ENCODE measurements at places on chromosomes 6 and 20.

DNA sequence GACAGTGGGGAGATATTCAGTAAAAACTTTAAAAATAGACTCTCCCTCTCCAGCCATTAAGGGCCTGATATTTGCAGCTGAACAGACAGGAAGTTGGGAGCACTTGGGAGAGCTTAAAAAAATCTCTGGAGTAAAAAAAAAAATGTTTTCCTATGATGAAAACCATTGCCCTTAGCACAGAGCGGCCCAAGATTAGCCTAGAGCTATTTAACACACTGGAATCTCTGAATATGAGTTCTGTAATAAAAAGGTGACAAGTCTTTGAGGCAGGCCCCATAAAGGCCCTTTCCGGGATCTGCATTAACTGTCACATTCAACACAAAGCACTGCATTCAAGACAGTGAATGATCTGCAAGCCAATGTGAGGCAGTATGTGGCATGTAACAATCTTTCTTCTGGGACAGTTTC lies 393.7 kb downstream of the ZFAND3 start:
- no peak for DNase-seq

DNA sequence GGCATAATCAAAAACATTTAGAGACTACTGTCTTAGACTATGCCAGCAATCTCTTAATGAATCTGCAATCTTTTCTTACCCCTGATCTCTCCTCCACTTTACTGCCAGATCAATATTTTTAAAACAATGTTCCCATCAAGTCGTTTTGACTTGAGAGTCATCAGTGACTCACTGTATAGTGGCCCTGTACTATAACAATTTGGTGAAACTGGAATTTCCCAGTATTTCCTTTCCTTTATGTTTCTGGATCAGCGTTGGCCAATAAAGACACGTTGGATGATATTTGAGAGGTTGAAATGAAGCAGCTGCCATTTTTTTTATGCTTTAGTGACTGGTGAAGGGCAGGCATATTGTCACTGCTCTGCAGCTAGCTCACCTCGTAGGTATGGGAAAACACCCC lies 10.1 kb upstream of the SMIM13 start:
- no peak for DNase-seq

GRCh38 chr6:147640606-147641005 lies 132.1 kb downstream of the SAMD5 start:
- DNase-seq = no peak

DNA sequence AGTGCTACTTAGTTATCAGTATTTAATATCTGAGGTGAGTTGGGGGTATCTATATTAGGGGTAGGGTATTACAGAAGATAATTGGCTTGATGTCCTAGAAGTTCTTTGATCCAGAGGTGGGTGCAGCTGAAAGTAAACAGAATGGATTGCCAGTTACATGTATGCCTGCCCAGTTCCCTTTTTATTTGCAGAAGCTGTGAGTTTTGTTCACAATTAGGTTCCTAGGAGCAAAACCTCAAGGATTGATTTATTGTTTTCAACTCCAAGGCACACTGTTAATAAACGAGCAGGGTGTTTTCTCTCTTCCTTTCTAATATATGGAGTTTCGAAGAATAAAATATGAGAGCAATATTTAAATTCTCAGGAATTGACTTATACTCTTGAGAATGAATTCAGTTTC lies 129.0 kb downstream of the SULF2 start:
- DNase-seq = no peak

GRCh38 chr6:83073615-83074014 lies 6.1 kb downstream of the DOP1A start:
- no peak for DNase-seq

DNA sequence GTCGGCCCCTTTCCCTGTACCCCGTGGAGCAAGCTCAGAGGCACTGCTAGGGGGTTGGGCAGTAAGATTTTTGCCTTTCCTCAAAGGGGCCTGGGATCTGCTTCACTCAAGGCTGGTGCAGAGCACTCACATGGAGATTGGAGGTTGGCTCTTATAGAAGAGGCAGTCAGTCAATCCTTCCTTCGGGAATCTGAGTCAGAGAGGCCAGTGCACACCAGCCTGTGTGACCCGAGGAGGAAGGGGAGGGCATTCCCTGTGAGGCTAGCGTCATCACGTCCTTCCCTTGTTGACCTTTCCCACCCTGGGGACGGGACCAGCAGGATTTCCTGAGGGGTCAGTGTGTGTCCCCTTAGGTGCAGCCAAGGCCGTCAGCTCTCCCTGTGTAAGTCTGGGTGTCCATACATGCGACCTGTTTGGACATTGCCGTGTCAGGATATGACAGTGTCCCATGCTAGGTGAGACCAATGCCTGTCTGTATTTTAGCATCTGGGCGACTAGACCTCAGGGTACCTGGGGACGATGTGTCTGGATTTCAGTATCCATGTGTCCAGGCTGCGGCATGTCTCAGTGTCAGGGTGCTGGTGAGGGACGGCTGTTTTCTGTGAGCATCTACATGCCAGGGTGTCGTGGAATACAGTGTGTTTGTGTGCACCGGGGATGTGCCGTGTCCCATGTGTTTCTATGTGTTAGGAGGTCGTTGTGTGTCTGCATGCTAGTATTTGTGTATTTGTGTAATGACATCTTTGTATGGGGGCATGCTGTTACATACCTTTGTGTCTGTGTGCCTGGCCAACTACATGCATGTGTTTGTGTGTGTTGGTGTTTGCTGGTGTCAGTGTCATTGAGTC lies 2.8 kb upstream of the ZNF512B start:
- no peak for DNase-seq

DNA sequence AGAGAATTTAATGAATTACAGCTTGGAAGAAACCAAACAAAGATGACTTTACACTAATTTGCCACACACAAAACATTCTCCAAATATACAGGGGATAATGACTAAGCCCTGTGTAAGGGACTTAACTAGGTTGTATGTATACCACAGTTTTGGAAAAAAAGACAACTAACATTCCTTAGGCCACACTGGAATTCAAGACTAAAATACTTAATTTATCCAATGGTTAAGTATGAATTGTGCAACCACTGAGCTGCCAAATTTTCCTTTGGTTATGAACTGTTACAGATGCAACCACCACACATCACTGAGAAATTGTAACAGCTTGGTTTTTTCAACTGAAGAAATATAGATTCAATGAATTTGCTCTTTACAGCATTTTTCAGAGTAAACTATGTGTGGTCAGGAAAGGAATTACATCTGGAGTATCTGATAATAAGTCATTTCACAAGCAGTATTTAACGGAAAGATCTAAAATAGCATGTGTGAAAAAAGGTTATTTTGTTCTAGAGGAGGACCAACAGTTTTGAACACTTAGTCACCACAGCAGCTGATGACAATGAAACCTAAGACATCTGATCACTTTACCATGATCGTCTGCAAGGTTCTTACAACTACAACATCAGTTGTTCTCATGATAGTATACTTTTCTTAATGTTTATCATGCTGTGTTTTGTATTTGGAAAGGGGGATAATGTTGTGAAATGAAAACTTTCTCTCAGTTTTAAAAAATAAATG lies 318.8 kb downstream of the BCKDHB start:
- no peak for DNase-seq

Measured in activated CD4-positive, alpha-beta memory T cell treated with anti-CD3 and anti-CD28 coated beads for 36 hours (primary cell).